ENCODE measurements at places on chromosomes 4 and X. TPM values are rescaled to one million over a fixed set of nuclear protein-coding genes. Genes with fewer than 3 reads are reported as not detected.

Gene BMPR1B
- total RNA-seq: 0.09 TPM

Gene NUP62CL
- 1.8 TPM for total RNA-seq

Gene FABP2
- total RNA-seq: not detected

Gene IL13RA1
- 0.50 TPM for total RNA-seq

Gene TAF7L
- not detected for total RNA-seq

DNA sequence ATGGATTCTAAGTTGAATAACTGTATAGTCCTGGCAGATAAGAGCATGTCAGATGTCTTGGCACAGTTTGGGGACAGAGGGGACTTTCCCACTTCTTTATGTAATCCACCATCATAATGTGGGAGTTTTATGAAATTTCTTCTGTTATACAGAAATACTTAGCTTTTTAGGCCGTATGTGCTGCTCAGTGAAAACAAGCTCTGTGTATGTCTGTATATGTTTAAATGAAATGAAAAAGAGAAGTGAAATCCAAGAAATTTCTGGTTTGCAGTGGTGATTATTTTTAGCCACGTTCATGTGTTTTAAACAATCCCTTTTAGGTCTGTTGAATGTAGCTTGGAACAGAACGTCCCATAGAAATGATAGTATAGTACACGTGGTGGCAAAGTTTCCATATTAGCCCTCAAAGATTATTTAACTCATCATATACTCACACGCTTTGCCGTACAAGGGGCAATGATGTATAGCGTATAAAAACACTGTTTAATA lies 41.0 kb downstream of the GAB1 start:
- no peak overlapping the region for H3K27ac ChIP-seq
- no peak overlapping the region for H3K4me3 ChIP-seq
- H3K4me1 ChIP-seq: no peaks in the 10 kb centered on the region
- no peaks in the 10 kb centered on the region for H3K27me3 ChIP-seq

- no peaks in the 10 kb centered on the region for H3K36me3 ChIP-seq
- peaks cover 44% of the 10 kb centered on the region for H3K4me1 ChIP-seq
- peak within 1 kb of the TSS; percentile 71 for H3K4me3 ChIP-seq
- peak; percentile 41 for DNase-seq
- no peak within 1 kb of the TSS for H3K27ac ChIP-seq
Measured at GRCh38 chrX:150362599-150363481, at the start of gene MAMLD1. TSS of gene MAMLD1 (plus strand) at chrX:150363317. CDS start at chrX:150445517, 82,200 bp downstream.

DNA sequence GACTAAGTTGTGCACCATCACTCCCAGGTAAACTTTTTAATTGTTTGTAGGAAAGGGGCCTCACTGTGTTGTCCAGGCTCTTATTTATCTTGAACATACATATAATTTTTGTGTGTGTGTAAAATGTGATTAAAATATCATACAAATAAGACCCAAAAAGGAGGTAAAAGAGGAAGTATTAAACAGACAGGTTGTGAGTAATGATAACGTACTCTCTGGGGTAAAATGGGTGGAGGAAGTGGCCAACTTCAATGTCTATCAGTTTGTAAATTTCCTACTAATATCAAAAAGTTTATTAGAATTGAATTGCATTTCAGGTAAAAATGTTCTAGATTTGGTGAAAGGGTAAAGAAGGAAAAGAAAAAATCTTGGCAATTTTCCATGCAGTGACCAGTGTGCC lies 48.8 kb downstream of the SULT1E1 start:
- DNase-seq: no peak
- no peak overlapping the region for H3K27ac ChIP-seq
- H3K36me3 ChIP-seq: no peaks in the 10 kb centered on the region
- no peaks in the 10 kb centered on the region for H3K27me3 ChIP-seq
- no peaks in the 10 kb centered on the region for H3K4me1 ChIP-seq

DNA sequence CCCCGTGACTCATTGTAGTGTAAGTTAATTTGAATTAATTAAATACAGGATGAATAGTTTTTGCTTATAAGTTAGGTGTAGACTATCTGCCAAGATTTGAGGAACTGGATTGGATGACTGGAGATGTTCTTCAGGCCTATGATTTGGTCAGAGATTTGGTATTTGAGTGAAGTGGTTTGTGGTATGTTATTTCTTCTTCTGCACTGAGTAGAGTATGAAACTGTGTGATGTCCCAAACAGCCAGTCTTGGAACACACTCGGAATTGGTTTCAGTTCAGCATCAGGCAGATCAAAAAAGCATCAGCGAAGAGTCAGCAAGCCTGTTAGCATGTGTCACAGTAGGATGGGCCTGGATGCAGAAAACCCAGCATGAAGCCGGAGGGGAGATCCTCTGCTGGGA lies 294.1 kb downstream of the ARHGAP10 start:
- H3K36me3 ChIP-seq: no peaks in the 10 kb centered on the region
- H3K27ac ChIP-seq: no peak overlapping the region
- no peak for DNase-seq
- H3K4me3 ChIP-seq: no peak overlapping the region
- no peaks in the 10 kb centered on the region for H3K27me3 ChIP-seq
- no peaks in the 10 kb centered on the region for H3K4me1 ChIP-seq

DNA sequence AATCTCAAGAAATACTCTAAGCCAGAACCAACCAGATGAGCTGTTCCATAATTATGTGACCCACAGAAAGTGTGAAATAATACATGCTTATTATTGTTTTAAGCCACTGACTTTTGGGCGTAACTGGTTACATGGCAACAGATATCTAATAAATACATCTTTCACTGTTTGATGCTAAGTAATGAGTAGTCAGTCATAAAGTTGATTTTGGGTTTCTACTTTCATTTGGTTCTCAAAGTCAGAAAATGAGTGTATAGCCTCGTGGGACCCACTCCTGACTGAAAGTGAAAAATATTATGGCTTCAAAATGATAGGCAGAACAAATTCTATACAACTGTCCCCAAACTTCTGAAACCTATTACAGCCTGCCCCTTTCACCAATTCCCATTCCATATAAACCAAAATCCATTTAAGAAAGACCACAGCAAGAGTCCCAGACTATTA lies 88.0 kb upstream of the CBR4 start:
- H3K27ac ChIP-seq: no peak overlapping the region
- no peak overlapping the region for H3K4me3 ChIP-seq
- H3K27me3 ChIP-seq: no peaks in the 10 kb centered on the region

DNA sequence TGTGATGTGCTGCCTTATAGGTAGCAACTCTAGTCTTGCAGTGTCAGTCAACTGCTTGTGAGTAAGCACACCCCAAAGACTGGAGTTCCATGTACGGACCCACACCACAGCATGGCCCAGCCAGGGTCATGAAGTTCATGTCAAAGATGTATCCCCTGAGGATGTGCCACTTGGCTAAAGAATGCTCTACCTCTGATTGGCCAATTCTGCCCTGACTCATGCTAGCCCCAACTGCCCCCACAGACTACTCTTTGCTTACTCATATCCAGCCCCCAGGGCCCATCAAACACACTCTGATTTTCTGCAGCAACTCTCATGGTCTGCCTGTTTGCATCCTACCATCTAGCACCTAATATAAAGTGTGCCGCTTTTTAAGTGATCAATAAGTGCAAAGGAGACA lies 62.5 kb downstream of the CHRDL1 start:
- DNase-seq: no peak
- H3K36me3 ChIP-seq: no peaks in the 10 kb centered on the region
- no peak overlapping the region for H3K27ac ChIP-seq
- H3K4me1 ChIP-seq: no peaks in the 10 kb centered on the region

GRCh38 chr4:3401436-3402171 lies 40.2 kb upstream of the HGFAC start:
- no peak overlapping the region for H3K4me3 ChIP-seq
- no peaks in the 10 kb centered on the region for H3K27me3 ChIP-seq
- DNase-seq: no peak

DNA sequence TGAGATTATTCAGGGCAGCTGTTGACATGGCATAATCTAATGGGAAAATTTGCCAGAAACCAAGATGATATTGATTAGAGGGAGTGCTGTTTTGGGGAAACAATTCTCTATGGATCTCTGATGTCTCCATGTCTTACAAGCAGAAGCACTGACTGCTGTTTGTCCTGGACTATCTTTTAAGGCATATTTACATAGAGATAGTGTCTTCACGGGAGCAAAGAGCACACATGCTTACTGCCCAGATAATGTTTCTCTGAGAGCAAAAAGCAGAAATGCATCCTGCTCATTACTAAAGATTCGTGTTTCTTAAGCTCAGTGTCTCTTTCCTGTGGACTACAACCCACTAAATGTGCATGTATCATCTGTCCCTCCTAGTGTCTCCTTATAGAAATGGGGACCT lies 41.3 kb upstream of the GLRA3 start:
- H3K36me3 ChIP-seq: no peaks in the 10 kb centered on the region
- DNase-seq: no peak
- no peak overlapping the region for H3K27ac ChIP-seq

- no peak overlapping the region for H3K4me3 ChIP-seq
- H3K36me3 ChIP-seq: no peaks in the 10 kb centered on the region
- H3K27ac ChIP-seq: no peak overlapping the region
- DNase-seq: no peak
- no peaks in the 10 kb centered on the region for H3K4me1 ChIP-seq
Measured at GRCh38 chr4:188012426-188012945, 16.9 kb downstream of the ZFP42 start.

GRCh38 chr4:6011271-6011671 lies 7.0 kb downstream of the C4orf50 start:
- peaks cover 27% of the 10 kb centered on the region for H3K27me3 ChIP-seq
- H3K4me1 ChIP-seq: no peaks in the 10 kb centered on the region
- no peak overlapping the region for H3K27ac ChIP-seq
- no peak overlapping the region for H3K4me3 ChIP-seq

- no peaks in the 10 kb centered on the region for H3K27me3 ChIP-seq
- H3K27ac ChIP-seq: no peak overlapping the region
- no peaks in the 10 kb centered on the region for H3K4me1 ChIP-seq
Measured at GRCh38 chrX:13852001-13852695, 35.3 kb upstream of the GPM6B start.

- no peaks in the 10 kb centered on the region for H3K4me1 ChIP-seq
- H3K27me3 ChIP-seq: no peaks in the 10 kb centered on the region
- peak overlapping the region; percentile 70 for H3K27ac ChIP-seq
- no peak for DNase-seq
- H3K4me3 ChIP-seq: peak overlapping the region; percentile 42
Measured at GRCh38 chrX:53288189-53288588, 6.8 kb upstream of the IQSEC2 start.

GRCh38 chrX:111869639-111870034 lies 6.3 kb upstream of the TRPC5OS start:
- H3K4me3 ChIP-seq: no peak overlapping the region
- no peak overlapping the region for H3K27ac ChIP-seq
- no peaks in the 10 kb centered on the region for H3K36me3 ChIP-seq
- no peaks in the 10 kb centered on the region for H3K27me3 ChIP-seq
- H3K4me1 ChIP-seq: no peaks in the 10 kb centered on the region
- DNase-seq: no peak

DNA sequence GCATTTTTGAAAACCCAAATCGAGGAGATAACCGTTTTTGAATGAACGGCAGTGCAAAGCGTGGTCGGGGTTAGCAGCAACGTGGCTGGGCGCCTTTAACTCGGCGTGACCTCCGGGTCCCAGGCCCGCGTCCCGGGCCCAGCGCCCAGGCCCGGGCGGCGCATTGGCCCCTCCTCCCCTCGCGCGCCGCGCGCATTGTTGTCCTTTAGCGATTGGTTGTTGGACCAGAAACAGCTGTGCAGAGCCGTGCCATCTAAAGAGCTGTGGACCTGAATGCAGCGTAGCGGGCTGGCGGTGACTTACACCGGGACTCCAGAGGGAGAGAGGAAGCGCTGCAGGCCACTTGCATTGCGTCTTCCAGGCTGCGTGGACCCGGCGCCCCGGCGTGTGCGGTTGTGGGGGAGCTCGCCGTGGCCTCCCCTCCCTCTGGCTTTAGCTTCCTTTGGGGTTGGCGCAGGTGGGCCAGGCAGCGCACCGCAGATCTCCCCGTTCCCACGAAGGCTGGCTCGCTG lies at the start of gene STOX2:
Gene STOX2, plus strand, starts transcription at position 227 of the 512 bp plus-strand sequence. CDS start 1,484 bp downstream, outside the sequence.
- no peak for DNase-seq
- H3K4me3 ChIP-seq: peak within 1 kb of the TSS; percentile 79
- peaks cover 19% of the 10 kb centered on the region for H3K4me1 ChIP-seq
- no peak within 1 kb of the TSS for H3K27ac ChIP-seq
- H3K36me3 ChIP-seq: no peaks in the 10 kb centered on the region
- H3K27me3 ChIP-seq: peaks cover 17% of the 10 kb centered on the region

GRCh38 chrX:142076633-142077032 lies 128.5 kb downstream of the MAGEC2 start:
- no peaks in the 10 kb centered on the region for H3K27me3 ChIP-seq
- H3K4me3 ChIP-seq: no peak overlapping the region
- DNase-seq: no peak
- H3K4me1 ChIP-seq: no peaks in the 10 kb centered on the region
- H3K36me3 ChIP-seq: no peaks in the 10 kb centered on the region

DNA sequence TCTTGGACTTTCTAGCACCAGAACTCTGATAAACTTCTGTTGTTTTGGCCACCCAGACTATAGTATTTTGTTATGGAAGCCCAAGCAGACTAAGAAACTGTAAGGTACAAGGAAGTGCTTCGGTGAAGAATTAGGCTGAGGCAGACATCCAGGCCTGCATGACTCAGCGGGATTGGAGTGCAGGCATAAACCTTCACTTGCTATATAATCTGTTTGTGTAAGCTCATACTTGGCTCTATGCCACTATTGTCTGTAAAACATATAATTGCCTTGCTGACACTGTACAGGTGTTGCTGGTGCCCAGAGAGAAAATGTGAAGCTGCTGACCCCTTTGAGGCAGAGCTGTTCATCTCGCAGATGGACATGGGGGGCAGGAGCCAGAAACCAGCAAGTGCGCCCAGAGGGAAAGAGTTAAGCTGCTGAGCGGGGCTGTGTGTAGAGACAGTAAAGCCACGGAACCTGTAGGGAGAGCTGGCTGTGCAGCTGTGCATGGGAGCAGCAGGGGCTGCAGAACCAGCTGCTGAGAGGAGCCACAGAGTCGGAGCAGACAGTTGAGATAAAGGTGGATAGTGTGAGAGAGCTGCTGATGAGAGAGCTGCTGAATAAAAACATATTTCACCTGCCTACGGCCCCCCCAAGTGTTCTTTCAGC lies 96.2 kb downstream of the RBM46 start:
- no peaks in the 10 kb centered on the region for H3K27me3 ChIP-seq
- no peak for DNase-seq
- H3K4me1 ChIP-seq: no peaks in the 10 kb centered on the region
- H3K4me3 ChIP-seq: no peak overlapping the region
- H3K36me3 ChIP-seq: no peaks in the 10 kb centered on the region

DNA sequence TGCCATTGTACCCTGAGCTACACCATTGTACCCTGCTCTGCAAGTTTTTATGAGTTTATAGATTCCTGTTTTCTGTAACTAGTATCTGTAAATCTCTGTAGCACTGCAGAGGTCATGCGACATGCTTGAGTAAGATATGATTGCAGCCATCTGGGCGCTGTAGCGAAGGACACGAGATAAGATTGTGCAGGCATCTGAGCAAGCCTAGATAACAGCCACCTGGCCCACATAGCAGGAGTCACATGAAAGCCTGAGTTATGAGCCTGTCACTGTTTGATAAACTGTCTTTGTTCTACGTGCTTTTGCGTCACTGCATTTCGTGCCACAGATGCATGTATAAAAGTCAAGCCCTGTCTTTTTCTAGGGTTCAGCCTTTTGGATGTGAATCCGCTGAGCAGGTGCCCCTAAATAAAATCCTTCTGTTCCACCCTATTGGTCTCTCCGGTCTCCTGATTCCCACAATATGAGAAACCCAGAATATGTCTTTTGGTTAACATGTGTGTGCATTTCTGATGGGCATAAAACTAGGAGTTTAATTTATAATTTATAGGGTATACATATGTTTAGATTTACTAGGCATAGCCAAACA lies 327.6 kb upstream of the MAOA start:
- no peak for DNase-seq
- no peak overlapping the region for H3K27ac ChIP-seq
- peaks cover 5% of the 10 kb centered on the region for H3K27me3 ChIP-seq
- no peaks in the 10 kb centered on the region for H3K36me3 ChIP-seq
- no peaks in the 10 kb centered on the region for H3K4me1 ChIP-seq
